ENCODE measurements at places on chromosomes 12 and 14.

DNA sequence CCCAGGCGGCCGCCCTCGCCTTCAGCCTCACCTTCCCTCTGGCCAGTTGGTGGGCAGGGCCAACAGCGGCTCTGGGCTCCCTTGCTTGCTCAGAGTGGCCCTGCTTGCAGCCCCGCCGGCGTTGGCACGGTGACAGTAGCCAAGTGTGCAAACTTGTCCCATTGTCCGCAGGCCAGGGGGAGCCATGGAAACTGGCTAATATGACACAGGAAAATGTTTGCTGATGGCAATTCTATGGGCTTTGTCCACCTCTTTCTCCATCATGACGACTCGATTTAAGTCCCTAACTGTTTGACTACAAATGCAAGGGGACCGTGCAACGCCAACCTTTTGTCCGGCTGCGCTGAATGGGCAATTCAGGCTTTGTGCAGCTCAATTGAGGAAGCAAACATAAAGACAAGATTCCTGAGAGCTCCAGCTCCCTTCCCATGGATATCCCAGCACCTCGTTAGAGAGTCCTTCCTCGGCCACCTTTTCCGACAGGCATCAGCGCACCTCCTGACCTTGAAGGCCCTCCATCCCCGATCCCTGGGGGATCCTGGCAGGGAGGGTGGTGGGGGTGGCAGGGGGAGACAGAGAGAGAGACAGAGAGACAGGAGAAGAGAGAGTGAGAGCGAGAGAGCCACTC is 785 bp upstream of the FAM181A start:
- no peak for DNase-seq

GRCh38 chr12:123152833-123153232 is 1.9 kb upstream of the PITPNM2 start:
- no peak for DNase-seq

GRCh38 chr12:108597559-108598471 is at the start of gene TMEM119:
TMEM119 (minus strand) TSS chr12:108598084; CDS start chr12:108592383, 5,701 bp downstream.
- DNase-seq = no peak

GRCh38 chr14:64232095-64232838 is 61.9 kb downstream of the ESR2 start:
- DNase-seq = peak; percentile 62

DNA sequence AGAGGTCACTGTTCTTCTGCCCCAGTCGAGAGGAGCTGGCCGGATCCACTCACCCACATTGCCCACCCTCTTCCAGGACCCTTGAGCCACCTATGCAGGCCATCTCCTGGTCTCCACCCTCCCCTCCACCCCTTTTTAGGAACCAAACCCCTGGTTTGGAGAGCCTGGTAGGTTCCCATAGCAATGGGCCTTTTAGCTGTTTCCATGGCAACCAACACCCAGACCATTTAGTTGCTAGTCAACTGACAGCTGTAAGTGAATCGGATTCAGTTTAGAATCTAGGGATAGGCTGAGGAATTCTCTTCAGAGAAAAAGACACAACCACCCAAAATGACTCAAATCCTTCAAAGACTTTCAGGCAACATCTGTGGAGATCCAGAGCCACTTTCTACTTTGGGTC is 16.5 kb downstream of the NPC2 start:
- DNase-seq = no peak

GRCh38 chr14:39175445-39176262 is 600 bp downstream of the PNN start:
- DNase-seq = peak; percentile 48

- DNase-seq = no peak
Measured at GRCh38 chr12:76879710-76880518, 1.1 kb upstream of the CSRP2 start.

- no peak for DNase-seq
Measured at GRCh38 chr14:37253905-37254304, 56.2 kb downstream of the MIPOL1 start.

DNA sequence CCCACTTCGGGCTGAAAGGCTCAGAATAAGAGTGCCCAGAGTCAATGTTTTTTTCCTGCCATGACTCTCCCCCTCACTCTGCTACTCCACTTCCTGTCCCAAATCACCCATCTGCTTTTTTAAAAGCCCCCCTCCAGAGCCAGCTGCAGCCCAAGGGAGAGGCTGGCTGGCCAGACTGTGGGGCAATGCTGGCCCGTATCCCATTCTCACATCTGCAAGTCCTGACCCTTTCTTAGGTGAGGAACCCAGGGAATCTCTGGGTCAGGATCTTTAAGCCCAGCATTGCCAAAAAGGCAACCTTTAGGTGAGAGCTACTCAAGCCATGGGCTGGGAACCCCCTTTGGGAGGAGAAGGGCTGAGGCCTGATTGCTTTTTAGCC is 1.7 kb upstream of the ITGA5 start:
- no peak for DNase-seq

GRCh38 chr12:108702595-108703320 is 28.6 kb downstream of the CORO1C start:
- DNase-seq = no peak

DNA sequence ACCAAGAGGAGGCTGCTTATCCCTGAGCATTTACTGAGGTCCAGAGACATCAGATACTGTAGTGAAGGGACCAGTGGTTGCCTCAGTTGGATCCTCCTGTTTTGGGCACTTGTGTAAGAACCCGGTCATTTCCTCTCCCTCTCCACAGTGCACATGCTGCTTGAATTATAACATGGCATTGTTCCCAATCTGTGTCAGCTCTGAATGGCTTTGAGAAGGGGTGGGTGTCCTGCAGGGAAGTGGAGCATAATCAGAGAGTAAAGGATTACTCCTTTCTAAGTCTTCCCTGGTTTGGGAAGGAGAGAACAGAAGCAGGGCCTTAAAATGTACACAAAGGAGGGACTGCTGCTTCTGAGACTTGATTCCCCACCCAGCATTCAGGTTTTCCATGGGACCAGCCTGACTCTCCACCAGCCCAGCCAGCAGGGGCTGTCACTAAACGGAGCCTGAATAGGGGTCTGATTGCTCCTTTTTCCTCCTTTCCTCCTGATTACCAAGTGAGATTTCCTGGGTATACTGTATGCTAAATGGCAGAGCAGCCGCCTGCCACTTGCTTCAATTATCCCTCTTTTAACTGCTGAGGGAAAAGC is 78.4 kb downstream of the NRXN3 start:
- DNase-seq = no peak

- DNase-seq = no peak
Measured at GRCh38 chr14:24459331-24459730, 16.8 kb upstream of the SDR39U1 start.

DNA sequence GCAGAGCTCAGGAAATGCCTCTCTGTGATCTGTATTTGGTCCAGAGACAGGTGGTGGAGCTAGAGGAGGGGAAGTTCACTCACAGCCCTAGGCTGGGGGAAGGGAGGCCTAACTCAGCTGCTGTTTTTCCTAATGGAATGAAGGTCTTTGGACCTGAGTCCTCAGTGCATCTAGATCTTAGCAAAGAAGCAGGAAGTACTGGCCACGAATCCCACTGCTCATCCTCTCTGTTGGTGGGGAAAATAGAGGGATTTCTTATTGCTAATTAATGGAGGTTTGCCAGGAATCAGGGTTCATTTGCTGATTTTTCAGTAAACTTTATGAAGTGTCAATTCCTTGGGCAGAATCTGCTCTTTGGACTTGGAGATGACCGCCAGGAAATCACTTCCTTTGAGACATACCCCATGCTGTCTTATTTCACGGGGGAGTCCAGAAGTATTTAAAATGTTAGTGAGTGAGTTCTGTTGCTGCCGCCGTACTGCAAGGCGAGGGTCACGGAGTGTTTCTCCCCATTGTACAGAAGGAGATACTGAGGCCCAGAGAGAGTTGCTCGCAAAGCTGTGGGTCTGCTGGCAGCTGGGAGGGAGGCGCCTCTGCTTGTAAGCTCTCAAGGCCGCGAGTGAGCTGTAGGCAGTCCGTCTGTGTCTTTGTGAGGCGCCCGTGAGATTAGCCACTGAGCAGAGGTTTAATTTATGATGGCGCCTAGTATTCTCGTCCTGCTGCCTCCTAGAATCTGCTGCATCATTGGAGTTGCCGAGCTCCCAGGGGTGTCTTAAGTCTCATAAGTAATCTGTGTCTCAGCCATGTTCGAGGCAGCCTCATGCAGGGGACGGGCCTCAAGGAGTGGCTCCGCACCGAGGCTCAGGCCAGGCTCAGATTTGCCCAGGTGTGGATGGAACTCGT is 88.2 kb downstream of the TSPAN9 start:
- no peak for DNase-seq

DNA sequence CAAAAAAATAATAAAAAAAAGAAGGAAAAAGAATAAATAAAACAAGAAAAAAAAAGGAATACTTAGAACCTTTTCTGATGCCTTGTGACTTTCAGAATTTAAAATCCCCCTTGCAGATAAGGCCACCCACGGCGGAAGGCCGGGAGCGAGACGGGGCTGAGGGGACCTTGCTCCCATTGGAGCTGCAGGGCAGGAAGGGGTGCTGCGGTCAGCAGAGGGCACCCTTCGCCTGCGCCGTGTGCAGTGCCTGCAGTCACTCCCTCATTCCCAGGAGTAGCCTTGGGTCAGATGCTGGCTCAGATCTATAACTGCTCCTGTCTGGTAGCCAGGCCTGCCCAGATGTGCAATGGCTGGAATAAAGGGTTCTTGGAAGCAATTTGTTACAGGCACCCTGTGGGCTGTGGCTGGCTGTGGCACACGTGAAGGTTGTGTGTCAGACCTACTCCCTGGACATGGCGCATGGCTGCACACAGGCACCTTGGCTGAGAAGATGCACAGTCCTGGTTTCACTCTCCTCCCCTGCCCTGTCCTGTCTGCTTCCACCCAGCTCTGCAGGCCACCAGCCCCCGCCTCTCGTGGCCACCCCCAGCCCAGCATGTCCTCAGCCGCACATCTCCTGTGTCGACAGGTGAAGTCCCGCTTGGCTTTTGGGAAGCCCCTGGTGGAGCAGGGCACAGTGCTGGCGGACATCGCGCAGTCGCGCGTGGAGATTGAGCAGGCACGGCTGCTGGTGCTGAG is 13.4 kb upstream of the ALDH2 start:
- no peak for DNase-seq

DNA sequence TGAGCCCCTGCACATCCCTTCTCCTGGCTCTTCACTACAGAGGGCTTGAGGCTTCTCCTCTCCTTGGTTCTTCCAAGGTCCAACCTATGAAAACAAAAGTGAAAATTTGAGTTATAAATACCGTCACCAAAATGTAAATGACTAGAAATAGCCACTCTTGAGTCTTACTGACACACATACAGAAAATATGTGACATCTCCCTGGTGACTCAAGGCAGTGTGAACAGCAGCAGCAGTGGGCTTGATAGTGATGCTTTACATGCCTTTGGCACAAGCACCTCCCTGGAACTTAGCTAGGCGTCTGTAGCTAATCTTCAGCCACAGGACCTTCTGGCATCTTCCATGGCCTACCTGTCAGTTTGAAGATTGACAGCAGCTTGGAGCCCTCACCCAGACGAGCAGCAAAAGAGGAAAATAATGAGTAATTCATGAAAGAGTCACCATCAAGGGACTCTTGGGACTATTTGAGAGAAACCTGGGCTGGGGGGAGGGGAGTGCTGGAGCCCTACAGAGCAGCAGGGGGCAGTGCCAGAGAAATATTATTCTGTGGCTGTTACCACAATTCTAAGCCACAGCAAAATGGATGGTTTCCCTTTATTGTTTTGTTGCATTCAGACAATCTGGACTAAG is 158.0 kb downstream of the KCNK10 start:
- no peak for DNase-seq

DNA sequence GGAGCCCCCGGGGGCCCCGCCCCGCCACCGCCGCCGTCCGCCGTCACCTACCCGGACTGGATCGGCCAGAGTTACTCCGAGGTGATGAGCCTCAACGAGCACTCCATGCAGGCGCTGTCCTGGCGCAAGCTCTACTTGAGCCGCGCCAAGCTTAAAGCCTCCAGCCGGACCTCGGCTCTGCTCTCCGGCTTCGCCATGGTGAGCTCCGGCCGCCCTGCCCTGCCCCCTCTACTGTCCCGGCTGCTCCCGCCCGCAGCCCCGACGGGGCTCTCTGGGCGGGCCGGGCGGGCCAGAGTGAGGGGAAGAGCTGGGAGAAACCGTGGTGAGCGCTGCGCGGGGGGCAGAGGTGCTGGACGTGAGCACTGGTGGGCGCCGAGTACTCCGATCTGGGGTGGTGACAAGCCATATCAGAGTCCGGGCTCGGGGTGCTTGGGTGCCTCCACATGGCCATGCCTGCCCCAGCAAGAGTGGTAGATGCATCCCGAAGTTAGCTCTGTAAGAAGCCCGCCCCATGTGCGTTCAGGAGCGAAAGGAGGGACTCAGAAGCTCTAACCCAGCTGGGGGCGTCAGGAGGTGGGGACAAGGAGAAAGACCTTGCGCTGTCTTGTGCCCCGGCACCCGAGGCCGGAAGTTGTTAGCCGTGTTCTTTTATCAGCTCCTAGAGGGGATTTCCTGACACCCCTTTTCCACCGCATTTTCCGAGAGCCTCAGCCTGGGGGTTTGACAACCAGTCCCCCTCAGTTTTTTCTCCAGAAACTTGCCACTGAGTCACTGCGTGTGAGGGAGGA is 717 bp downstream of the ORAI1 start:
- peak; percentile 92 for DNase-seq

- DNase-seq = peak; percentile 87
Measured at GRCh38 chr12:69154585-69155363, 84.6 kb upstream of the CPSF6 start.

GRCh38 chr14:34867199-34867598 is 8.0 kb downstream of the BAZ1A start:
- no peak for DNase-seq

- DNase-seq = no peak
Measured at GRCh38 chr12:694734-695503, 31.7 kb upstream of the NINJ2 start.

DNA sequence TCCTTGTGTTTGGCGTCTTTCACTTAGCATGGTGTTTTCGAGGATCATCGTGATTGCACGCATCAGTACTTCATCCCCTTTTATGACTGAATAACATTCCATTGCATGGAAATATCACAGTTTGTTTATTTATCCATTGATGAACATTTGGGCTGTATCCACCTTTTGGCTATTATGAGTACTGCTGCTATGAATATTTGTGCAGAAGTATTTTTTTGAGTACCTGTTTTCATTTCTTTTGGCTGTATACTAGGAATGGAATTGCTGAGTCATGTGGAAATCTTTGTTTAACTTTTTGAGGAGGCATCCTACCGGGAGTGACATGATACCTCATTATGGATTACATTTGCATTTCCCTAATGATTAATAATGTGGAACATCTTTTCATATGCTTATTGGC is 66.4 kb downstream of the WNK1 start:
- DNase-seq = no peak

- DNase-seq = no peak
Measured at GRCh38 chr14:91660790-91661189, 71.1 kb downstream of the CATSPERB start.
